BJ (cell line): ENCODE measurements at places on chromosomes 5 and 9.
A peak's percentile ranks its signal among the peaks of the same experiment; 100 is the strongest.

- DNase-seq, result no peak
Observed at GRCh38 chr9:97895695-97896332, 26.5 kb downstream of the TRMO start.

DNA sequence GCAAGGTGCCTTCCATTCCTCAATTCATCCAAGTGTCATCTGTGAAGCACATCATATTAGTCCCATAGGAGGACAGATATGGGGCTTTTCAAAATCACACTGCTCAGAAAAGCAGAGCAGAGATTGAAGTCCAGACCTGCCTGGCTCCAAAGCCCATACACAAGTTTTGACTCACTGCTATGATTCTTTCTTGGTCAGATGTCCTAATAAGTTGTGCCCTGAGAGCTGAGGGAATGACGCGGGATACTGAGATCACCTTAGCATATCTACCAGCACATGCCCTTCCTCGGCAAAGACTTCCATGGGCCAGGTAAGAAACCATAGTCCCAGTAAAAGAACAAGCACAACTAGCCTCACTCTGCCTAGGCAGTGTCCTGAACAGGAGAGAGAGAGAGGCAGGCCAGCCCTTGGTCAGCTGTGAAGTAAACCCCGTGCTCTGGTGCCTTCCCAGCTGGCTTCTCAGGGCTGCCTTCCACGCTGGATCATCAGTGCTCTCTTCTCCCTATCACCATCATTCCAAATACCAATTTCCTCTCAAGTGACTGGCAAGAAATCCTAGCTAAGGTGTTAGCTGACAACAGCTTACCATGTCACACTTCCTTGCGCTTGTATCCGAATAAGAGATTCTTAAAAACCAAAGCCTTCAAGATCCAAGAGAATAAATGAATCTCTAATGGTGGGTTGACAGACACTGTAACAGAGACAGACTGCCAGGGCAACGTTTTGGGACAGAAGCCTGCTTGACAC, 73.2 kb downstream of the SIL1 start:
- DNase-seq, result no peak

DNA sequence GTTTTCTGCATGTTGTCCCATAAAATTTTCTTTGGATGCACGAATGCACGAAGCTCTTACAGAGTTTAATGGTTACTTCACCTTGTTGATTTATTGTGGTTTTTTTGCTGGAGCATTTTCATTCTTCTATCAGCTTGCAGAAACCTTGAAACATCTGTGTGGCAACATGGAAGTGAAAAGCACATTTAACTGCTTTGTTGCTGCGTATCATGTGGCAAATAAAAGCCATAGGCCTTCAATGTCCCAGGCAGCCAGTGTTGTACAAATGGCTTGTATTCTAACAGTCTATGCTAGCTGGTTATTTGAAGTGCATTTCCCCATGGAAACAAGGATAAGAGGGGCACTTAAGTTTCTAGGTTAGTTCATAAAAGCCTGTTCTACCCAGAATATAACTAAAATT, 42.5 kb upstream of the RASGRF2 start:
- peak; percentile 81 for DNase-seq

- DNase-seq, result no peak
Observed at GRCh38 chr5:36900283-36900682, 23.7 kb downstream of the NIPBL start.

DNA sequence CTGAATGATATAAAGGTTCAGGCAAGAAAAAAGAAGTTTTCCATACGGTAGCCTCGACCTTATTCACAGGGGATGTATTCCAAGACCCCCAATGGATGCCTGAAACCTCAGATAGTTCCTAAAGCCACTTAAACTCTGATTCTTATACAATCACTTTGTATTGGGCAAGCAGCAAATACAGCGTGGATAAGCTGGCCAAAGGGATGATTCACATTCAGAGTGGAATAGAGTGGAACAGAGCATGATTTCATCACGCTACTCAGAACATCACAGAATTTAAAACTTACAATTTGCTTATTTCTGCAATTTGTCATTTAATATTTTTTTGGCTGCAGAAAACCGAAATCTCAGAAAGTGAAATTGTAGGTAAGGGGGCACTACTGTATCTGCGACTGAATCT, 40.5 kb upstream of the CDH18 start:
- DNase-seq, result no peak

- DNase-seq, result no peak
Observed at GRCh38 chr9:136546697-136547501, 1.1 kb upstream of the NOTCH1 start.
